ENCODE measurements at places on chromosomes 4 and X. TPM values are rescaled to one million over a fixed set of nuclear protein-coding genes. Genes with fewer than 3 reads are reported as not detected.

NAP1L3 gene
- 1.3 TPM for total RNA-seq

DNA sequence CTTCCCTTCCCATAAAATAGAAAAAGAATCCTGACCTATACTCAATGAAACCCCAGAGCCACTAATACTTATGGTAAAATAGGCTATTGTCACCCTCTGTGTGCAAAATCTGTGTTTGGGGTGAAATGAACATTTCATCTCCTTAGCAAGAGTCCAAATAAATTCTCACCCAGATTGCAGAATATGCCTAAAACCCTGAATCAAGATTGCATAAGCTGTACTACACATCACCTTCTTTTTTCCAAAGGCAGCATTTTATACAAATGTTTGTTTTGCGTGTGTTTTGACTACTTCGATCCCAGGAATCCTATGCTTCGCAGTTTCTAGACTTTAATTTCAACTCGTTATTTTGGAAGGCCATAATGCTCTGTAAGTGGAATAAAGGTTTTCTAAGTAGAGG lies 12.2 kb upstream of the HADH start:
- H3K36me3 ChIP-seq, result no peaks in the 10 kb centered on the region
- H3K4me3 ChIP-seq, result no peak overlapping the region
- DNase-seq, result no peak
- H3K27me3 ChIP-seq, result no peaks in the 10 kb centered on the region
- H3K4me1 ChIP-seq, result no peaks in the 10 kb centered on the region

GRCh38 chr4:304969-305680 lies at the start of gene ZNF732:
TSS of gene ZNF732 (minus strand) at chr4:305474. CDS start at chr4:305310, 164 bp downstream.
- no peaks in the 10 kb centered on the region for H3K27me3 ChIP-seq
- H3K4me1 ChIP-seq, result no peaks in the 10 kb centered on the region
- no peak within 1 kb of the TSS for H3K27ac ChIP-seq
- H3K4me3 ChIP-seq, result peak within 1 kb of the TSS; percentile 11
- no peaks in the 10 kb centered on the region for H3K36me3 ChIP-seq
- DNase-seq, result peak; percentile 83

DNA sequence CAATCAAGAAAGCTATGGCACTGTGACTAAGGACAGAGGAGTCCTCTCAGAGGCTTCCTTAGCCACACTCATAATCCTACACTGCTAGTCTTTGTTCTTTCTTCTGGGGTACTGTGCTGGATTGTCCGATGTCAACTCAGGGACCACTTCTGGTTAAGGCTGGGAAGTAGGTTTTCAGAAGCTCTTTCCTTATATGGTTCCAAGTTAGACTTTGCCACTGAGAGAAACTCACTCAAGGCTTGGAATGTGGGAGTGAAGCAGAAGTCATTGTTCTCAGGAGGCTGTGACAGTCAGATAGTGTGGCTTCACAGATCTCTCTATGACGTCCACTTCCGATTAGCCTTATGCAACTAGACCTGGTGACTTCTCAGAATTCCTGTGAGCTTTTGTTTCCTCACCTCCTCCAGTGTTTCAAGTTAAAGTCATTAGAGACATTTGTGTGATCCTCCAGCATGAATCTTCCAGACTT lies 317.3 kb upstream of the F9 start:
- DNase-seq, result no peak
- H3K4me1 ChIP-seq, result no peaks in the 10 kb centered on the region
- H3K36me3 ChIP-seq, result no peaks in the 10 kb centered on the region
- no peak overlapping the region for H3K4me3 ChIP-seq

GRCh38 chr4:53432528-53433424 lies 55.3 kb downstream of the FIP1L1 start:
- H3K27ac ChIP-seq, result no peak overlapping the region
- no peaks in the 10 kb centered on the region for H3K4me1 ChIP-seq
- H3K4me3 ChIP-seq, result no peak overlapping the region
- DNase-seq, result no peak

GRCh38 chrX:73268463-73268862 lies 53.8 kb upstream of the NAP1L2 start:
- no peak overlapping the region for H3K27ac ChIP-seq
- no peaks in the 10 kb centered on the region for H3K36me3 ChIP-seq
- H3K27me3 ChIP-seq, result no peaks in the 10 kb centered on the region
- H3K4me3 ChIP-seq, result no peak overlapping the region

DNA sequence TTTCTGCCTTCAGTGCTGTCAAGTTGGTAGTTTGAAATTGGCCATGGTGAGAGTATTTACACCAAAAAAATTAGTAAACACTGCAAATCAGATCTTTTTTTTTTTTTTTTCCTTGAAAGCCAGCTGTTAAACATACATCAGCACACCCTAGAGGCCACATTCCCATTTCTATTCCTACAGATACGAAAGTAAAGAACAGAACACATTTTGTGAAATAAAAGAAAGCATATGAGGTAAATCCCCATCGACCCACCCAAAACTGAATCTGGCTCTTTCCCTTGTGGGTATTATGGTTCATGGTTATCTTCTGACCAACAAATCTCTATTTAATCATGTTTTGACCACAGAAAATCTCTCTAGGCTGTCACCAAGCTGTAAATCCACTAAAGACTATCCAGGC lies 41.8 kb upstream of the AP1AR start:
- no peak overlapping the region for H3K4me3 ChIP-seq
- DNase-seq, result no peak
- H3K4me1 ChIP-seq, result no peaks in the 10 kb centered on the region
- no peaks in the 10 kb centered on the region for H3K36me3 ChIP-seq
- no peaks in the 10 kb centered on the region for H3K27me3 ChIP-seq
- H3K27ac ChIP-seq, result no peak overlapping the region

- peaks cover 2% of the 10 kb centered on the region for H3K4me1 ChIP-seq
- H3K27me3 ChIP-seq, result no peaks in the 10 kb centered on the region
- H3K36me3 ChIP-seq, result no peaks in the 10 kb centered on the region
Observed at GRCh38 chr4:39706741-39707511, 9.0 kb downstream of the UBE2K start.

DNA sequence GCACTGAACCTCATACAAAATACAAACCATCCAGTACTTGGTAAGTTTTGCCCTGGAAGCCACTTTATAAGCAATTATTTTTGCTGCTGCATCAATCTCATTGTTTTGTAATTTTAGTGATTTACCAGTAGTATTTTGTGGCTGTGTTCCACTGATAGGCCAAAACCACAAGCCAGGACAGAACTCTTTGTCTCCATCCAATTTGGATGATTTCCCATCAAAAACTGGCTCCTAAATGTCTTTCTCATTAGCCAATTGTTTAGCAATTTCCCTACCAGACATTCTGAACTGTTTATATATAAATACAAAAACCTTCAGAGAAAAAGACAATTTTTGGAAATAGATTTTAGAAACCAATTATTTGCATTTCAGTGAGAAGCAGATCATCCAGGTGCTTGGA lies 4.4 kb downstream of the GSPT2 start:
- no peak overlapping the region for H3K27ac ChIP-seq
- DNase-seq, result peak; percentile 23
- H3K27me3 ChIP-seq, result no peaks in the 10 kb centered on the region
- H3K4me3 ChIP-seq, result no peak overlapping the region
- peaks cover 2% of the 10 kb centered on the region for H3K36me3 ChIP-seq

DNA sequence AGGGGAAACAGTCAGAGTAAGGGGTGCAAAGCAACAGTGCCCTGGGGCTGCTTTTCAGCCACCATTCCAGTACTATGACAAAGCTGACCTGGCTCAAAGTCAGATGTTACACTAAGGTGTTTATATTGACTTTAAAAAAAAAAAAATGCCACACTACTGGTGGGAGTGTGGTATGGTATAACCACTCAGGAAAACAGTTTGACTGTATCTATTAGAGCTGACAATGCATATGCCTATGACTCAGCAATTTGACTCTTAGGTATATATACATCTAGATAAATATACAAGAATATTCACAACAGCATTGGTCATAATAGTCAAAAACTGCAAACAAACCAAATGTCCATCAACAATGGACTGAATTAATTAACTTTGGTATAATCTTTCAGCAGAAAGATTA lies 15.0 kb downstream of the ASB9 start:
- DNase-seq, result no peak
- H3K4me3 ChIP-seq, result no peak overlapping the region
- no peak overlapping the region for H3K27ac ChIP-seq

MAP3K15 gene
- total RNA-seq, result under 0.01 TPM

JAKMIP1 gene
- total RNA-seq, result not detected

- no peaks in the 10 kb centered on the region for H3K36me3 ChIP-seq
- H3K4me1 ChIP-seq, result no peaks in the 10 kb centered on the region
- DNase-seq, result peak; percentile 27
- H3K27me3 ChIP-seq, result no peaks in the 10 kb centered on the region
Observed at GRCh38 chrX:119692191-119693039, 553 bp downstream of the SEPTIN6 start.

DNA sequence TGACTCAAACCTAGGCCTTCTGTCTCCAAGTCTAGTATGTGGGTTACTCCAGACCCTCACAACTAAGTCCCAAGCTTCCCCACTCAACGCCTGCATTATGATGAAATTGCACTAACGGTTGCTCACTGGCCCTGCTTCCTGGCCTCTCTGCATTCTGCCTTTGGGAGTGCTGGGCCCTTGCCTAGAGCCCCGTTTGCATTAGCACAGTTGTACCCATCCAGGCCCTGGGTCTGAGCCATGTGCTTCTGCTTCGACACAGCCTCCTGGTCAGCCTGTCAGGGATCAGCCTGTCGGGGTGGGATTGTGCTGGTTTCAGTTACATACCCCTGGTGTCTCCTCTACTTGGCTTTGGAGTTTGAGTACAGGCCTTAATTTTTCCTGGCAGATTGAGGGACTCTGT lies 58.4 kb downstream of the DCUN1D4 start:
- H3K4me3 ChIP-seq, result no peak overlapping the region
- H3K36me3 ChIP-seq, result peaks cover 5% of the 10 kb centered on the region
- H3K27me3 ChIP-seq, result no peaks in the 10 kb centered on the region

DNA sequence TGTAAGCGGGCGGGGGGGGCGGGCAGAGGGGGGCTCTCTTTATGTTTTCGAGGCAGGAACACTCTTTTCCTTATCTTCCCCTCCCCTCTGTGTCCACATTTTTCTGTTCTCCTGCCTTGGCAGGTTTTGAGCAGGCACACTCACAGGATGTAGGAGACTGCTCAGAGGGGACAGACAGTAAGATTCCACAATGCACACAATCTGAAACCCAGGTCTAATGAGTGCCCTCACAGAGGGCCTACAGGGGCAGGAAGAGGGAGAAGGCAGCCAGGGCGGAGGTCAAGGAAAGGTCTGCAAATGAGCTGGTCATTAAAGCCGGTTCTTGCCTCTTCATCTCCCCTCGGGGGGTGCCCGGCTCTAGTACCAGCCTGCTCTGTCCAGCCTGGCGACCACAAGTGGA lies 106.1 kb upstream of the ATP6AP2 start:
- H3K27ac ChIP-seq, result no peak overlapping the region
- peaks cover 12% of the 10 kb centered on the region for H3K27me3 ChIP-seq
- DNase-seq, result no peak
- no peak overlapping the region for H3K4me3 ChIP-seq
- H3K36me3 ChIP-seq, result no peaks in the 10 kb centered on the region

GRCh38 chr4:11079171-11079570 lies 349.5 kb downstream of the HS3ST1 start:
- H3K36me3 ChIP-seq, result no peaks in the 10 kb centered on the region
- DNase-seq, result no peak
- no peak overlapping the region for H3K4me3 ChIP-seq
- no peak overlapping the region for H3K27ac ChIP-seq
- no peaks in the 10 kb centered on the region for H3K4me1 ChIP-seq

DNA sequence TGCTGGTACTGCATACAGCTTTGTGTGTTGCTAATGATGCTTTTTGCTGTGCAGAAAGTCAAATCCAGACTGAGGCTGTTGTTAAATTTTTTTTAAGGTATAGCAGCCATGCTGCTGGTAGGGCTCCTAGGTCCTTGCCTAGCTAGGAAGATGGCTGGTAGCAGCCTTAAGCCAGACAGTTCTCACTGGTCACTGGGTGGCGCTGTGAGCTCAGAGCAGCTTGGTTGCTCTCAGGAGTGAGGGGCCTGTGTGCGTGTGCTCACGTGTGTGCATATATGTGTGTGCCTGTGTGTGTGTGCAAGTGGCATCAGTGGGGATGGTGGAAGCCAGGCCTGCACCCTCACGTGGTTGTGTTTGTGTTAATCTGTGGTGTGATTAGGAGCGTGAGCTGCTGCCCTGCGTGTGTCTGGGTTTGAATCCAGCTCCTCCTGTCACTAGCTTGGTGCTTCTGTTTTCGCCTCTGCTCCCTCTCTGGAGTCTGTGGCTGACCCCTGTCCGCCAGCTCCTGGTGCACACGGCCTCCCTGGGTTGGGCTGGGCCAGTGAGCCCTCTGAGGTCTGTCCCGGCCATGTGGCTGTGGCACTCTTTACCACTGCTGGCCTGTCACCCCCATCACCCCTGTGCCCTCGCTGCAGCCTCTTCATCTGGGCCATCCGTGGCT lies 46.1 kb downstream of the SORCS2 start:
- no peaks in the 10 kb centered on the region for H3K4me1 ChIP-seq
- no peaks in the 10 kb centered on the region for H3K36me3 ChIP-seq
- no peak overlapping the region for H3K27ac ChIP-seq
- no peak overlapping the region for H3K4me3 ChIP-seq

SORCS2 gene
- 0.17 TPM for total RNA-seq

REELD1 gene
- total RNA-seq, result not detected

- no peaks in the 10 kb centered on the region for H3K4me1 ChIP-seq
- H3K27ac ChIP-seq, result no peak overlapping the region
- no peaks in the 10 kb centered on the region for H3K36me3 ChIP-seq
Observed at GRCh38 chrX:105323928-105324327, 103.4 kb upstream of the TEX13A start.

DNA sequence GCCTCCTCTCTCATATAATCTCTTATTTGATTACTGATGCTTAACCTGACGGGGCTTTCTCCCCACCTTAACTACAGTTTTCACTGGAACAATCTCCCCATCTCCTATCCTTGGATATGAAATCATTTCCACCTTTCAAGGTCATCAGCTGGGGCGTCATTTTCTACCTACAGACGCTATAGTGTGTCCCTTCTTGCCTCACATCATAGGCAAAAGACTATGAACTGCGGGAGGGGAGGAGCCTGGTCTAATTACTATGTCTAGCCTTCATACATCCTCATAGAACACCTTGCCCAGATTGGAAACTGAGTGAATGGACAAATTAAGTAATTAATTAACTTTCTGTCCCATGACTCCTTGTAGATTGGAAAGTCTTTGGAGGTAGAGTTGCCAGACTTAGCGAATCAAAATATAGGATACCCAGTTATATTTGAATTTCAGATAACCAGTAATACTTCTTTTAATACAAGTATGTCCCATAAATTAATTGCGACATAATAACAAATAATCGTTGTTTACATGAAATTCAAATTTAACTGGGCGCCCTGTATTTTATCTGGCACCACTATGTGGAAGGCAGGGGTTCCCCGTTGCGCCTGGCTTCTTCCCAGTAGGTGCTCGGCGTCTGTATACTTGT lies 752 bp upstream of the ATP6AP2 start:
- H3K36me3 ChIP-seq, result no peaks in the 10 kb centered on the region
- H3K4me3 ChIP-seq, result peak overlapping the region; percentile 64
- H3K27ac ChIP-seq, result peak overlapping the region; percentile 76
- no peaks in the 10 kb centered on the region for H3K27me3 ChIP-seq
